ENCODE measurements at places on chromosomes 13 and 19.

DNA sequence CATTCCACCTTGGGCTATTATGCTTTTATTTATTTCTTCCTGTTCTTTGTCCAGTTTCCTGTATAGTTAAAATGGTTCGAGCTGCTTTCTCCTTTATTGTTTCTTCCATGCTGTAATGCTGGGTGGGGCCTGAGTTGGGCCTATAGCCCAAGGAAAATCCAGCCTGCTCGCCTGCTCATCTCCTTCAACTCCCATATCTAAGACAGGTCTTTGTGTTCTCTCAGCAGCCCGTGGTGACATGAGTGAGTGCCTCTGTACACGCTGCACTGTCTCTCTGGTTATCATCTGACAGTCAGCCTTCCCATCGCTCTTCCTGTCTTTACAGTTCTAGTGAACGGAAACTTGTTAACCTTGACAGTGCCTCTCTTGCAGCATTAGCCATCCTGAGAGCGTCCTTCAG is 221.9 kb upstream of the SLC10A2 start:
- DNase-seq = no peak

- peak; percentile 70 for DNase-seq
These were observed 206.7 kb upstream of the RFC3 start for GRCh38 chr13:33611121-33611805.

- DNase-seq = no peak
These were observed 23.8 kb upstream of the SMIM17 start for GRCh38 chr19:56619121-56619520.

- DNase-seq = no peak
These were observed 168.3 kb downstream of the COL4A1 start for GRCh38 chr13:110138700-110139036.

- no peak for DNase-seq
These were observed 69.8 kb downstream of the ALOX5AP start for GRCh38 chr13:30805132-30805537.

DNA sequence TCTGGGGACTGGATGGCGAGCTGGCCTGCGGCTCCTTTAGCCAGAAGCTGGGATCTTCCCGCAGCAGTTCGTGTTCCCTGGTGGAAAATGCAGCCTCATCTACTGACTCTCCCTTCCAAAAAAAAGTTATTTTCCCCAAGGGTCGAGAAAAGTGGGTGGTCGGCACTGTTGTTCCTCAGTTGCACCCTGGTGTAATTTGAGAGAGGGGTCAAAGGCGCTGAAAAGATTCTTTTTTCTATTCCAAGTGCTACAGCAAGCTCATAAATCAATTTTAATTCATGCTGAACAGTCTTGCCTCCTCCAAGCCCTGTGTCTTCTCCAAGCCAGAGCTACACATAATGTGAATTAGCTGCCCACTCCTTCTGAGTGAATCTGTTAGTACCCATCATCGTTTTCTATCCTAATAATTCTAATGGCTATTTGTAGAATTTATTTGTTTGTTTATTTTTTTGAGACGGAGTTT is 774 bp downstream of the SLC25A15 start:
- DNase-seq = no peak

GRCh38 chr13:22336460-22336859 is 665.6 kb downstream of the FGF9 start:
- DNase-seq = no peak

DNA sequence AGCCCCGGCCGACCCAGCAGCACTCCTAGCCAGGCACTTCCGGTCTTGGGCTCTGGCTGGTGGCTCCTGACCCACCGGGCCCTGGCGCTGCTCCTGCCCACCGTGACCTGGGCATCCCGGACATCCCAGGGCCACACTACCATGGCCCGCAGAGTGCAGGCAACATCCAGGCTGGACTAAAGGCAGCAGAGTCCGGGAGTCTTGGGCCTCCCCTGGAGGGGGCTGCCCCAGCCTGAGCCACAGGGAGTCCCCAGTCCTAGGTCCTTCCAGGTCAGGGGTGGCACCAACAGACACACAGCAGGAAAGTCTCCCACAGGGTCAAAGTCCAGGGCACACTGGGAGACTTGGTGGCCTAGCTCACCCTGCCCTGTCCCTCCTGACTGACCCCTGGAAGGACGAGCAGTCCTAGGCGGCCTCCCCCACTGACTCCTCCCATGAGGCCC is 10.8 kb downstream of the LSM4 start:
- no peak for DNase-seq

GRCh38 chr13:107457686-107458085 is 757.6 kb downstream of the LIG4 start:
- no peak for DNase-seq

DNA sequence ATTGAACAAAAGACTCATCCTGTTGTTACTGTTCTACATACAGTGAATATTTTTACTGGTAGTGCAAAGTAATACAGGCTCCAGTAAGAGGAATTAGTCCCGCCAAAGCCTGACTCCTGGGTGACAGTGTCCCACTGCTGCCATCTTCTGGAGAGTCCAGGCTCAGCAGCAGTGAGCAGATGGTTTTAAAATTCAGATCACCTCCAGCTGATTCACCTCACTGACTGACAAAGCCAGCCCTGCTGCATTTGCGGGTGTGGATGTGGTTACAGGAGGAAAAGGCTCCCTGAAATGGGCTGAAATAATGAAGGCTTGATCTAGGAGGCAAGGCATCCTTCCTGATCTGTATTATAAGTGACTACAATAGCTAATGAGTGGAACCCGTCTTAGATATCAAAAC is 18.3 kb downstream of the PABPC3 start:
- DNase-seq = peak; percentile 86

GRCh38 chr19:48713041-48713863 is 6.3 kb downstream of the MAMSTR start:
- DNase-seq = peak; percentile 43

- no peak for DNase-seq
These were observed 12.8 kb downstream of the IGSF23 start for GRCh38 chr19:44626048-44626624.

DNA sequence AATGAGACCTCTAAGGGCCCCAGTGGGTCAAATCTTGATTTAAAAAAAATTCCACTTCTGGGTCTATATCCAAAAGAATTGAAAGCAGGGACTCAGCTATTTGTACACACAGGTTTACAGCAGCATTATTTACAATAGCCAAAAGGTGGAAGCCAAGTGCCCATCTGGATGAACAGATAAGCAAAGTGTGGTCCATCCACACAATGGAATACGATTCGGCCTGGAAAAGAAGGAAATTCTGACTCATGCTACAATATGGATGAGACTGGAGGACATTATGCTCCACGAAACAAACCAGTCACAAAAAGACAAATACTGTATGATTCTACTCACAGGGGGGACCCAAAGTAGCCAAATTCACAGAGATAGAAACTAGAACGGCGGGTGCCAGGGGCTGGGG is 76.7 kb downstream of the CACNA1A start:
- no peak for DNase-seq

Measured in NCI-H526 (cell line).